Cardiac atrium fibroblast (primary cell): ENCODE measurements at places on chromosomes 3 and 15. TPM values are rescaled to one million over a fixed set of nuclear protein-coding genes. Genes with fewer than 3 reads are reported as not detected.

CGNL1 gene
- 7.9 and 12.0 TPM in 2 replicates for total RNA-seq

CAMP gene
- total RNA-seq, result 4.4 TPM in 1 of 2 replicates, not detected in the other

CELSR3 gene
- 1.9 and 2.5 TPM in 2 replicates for total RNA-seq

STRIT1 gene
- total RNA-seq, result not detected in 2 replicates

GATA2 gene
- 7.3 and 8.1 TPM in 2 replicates for total RNA-seq

ABCF3 gene
- total RNA-seq, result 51.1 and 56.2 TPM in 2 replicates

PCLAF gene
- total RNA-seq, result 16.2 and 17.1 TPM in 2 replicates

ACTC1 gene
- not detected in 2 replicates for total RNA-seq

IGSF10 gene
- total RNA-seq, result 2.1 and 3.4 TPM in 2 replicates

COL8A1 gene
- 414 and 516 TPM in 2 replicates for total RNA-seq

DBR1 gene
- 9.7 and 9.9 TPM in 2 replicates for total RNA-seq

ATP13A4 gene
- total RNA-seq, result not detected in 2 replicates

PGBD4 gene
- 1.4 and 1.9 TPM in 2 replicates for total RNA-seq

GOLGA8O gene
- total RNA-seq, result 0.18 and 1.5 TPM in 2 replicates

CNTN6 gene
- not detected in 2 replicates for total RNA-seq

PPP1R14D gene
- total RNA-seq, result not detected in 2 replicates

SUCLG2 gene
- 32.3 and 38.7 TPM in 2 replicates for total RNA-seq

SLC22A13 gene
- not detected in 2 replicates for total RNA-seq

CNTN4 gene
- not detected in 2 replicates for total RNA-seq

ZFYVE19 gene
- total RNA-seq, result 11.2 and 12.8 TPM in 2 replicates

PRR20G gene
- not detected in 2 replicates for total RNA-seq
